ENCODE measurements at places on chromosomes 16 and 17.
A peak's percentile ranks its signal among the peaks of the same experiment; 100 is the strongest.

- no peak for DNase-seq
Observed at GRCh38 chr17:6455321-6455705, 11.1 kb downstream of the PIMREG start.

- no peak for DNase-seq
Observed at GRCh38 chr16:15452246-15452855, 18.0 kb downstream of the BMERB1 start.

- peak; percentile 44 for DNase-seq
Observed at GRCh38 chr17:73901661-73902415, 257.6 kb upstream of the SDK2 start.

GRCh38 chr16:77158293-77158692 lies 32.7 kb upstream of the MON1B start:
- DNase-seq, result no peak

GRCh38 chr16:4111748-4112696 lies 4.2 kb downstream of the ADCY9 start:
- DNase-seq, result no peak

GRCh38 chr17:66337866-66338485 lies 35.6 kb downstream of the PRKCA start:
- no peak for DNase-seq

DNA sequence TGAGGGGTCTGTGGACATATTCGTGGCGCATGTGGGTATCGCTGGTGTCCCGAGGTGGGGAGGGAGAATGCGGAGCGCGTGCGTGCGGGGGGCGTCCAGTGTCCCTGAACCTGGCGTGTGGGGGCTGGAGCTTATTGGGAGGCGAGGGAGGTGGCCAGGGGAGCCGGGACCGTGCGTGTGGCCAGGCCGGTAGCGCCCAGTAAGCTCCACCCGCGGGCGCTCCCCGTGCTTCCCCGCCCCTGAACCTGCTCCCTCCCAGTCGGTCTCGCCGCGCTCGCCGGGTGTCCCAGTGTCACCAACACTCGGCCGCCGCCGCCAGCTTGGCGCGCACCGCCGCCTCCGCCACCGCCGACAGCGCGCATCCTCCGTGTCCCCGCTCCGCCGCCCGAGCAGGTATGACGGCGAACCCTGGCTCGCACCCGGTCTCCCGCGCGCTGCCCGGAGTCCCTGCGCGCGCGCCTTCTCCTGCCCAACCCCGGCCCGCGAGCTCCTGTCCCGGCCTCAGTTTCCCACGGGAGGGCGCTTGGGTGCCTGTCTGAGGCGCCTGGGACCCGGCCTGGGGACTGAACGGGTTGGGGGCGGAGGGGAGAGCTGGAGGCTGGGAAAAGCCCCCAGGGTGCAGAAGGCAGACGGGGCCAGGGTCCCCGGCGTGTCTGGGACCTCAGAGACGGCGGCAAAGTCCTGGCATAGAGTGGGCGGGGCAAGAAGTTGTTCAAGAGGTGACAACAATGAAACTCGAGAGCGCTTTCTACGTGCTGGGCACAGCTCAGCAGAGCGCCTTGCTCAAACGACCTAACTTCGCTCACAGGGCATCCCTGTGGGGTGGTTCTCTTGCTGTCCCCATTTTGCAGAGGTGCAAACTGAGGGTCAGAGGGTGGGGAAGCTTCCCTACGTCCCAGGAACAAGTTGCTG lies at the start of gene SCNN1B:
SCNN1B (plus strand) TSS at position 258 of the 912 bp plus-strand sequence. CDS start 46,298 bp downstream, outside the sequence.
- no peak for DNase-seq

Measured in NCI-H1436 treated with DMSO at 0.1 percent for 48 hours (cell line).